Tracheal epithelial cell (primary cell): ENCODE measurements at places on chromosomes 11 and 22. TPM values are rescaled to one million over a fixed set of nuclear protein-coding genes. Genes with fewer than 3 reads are reported as not detected.

TEX54 gene
- total RNA-seq = not detected in 2 replicates

HTR3B gene
- total RNA-seq = not detected in 2 replicates

PRRG4 gene
- 7.2 and 9.8 TPM in 2 replicates for total RNA-seq

OR51F2 gene
- not detected in 2 replicates for total RNA-seq

APOL4 gene
- not detected in 2 replicates for total RNA-seq

DDTL gene
- total RNA-seq = 0.43 TPM in 1 of 2 replicates, not detected in the other

CLMP gene
- 28.2 and 34.1 TPM in 2 replicates for total RNA-seq

LUZP2 gene
- under 0.01 TPM in 2 replicates for total RNA-seq

CST6 gene
- 2.3 and 33.7 TPM in 2 replicates for total RNA-seq

OR52H1 gene
- 0.21 and 0.48 TPM in 2 replicates for total RNA-seq

APBB1 gene
- 5.3 and 10.6 TPM in 2 replicates for total RNA-seq

LRRC74B gene
- total RNA-seq = not detected in 2 replicates

MRGPRF gene
- under 0.01 TPM in 1 of 2 replicates, not detected in the other for total RNA-seq

CCDC157 gene
- total RNA-seq = under 0.01 and 0.72 TPM in 2 replicates

ADM gene
- 127 and 799 TPM in 2 replicates for total RNA-seq

FOLR2 gene
- not detected in 2 replicates for total RNA-seq

MYOD1 gene
- not detected in 2 replicates for total RNA-seq

VPREB1 gene
- not detected in 2 replicates for total RNA-seq

TTC28 gene
- 2.2 and 3.2 TPM in 2 replicates for total RNA-seq

RELT gene
- total RNA-seq = 3.0 and 10.1 TPM in 2 replicates

KBTBD3 gene
- 1.7 and 1.9 TPM in 2 replicates for total RNA-seq

FXYD2 gene
- total RNA-seq = 0.64 and 59.8 TPM in 2 replicates

VSIG2 gene
- 1.7 TPM in 1 of 2 replicates, not detected in the other for total RNA-seq

SPDYC gene
- total RNA-seq = not detected in 2 replicates

C11orf87 gene
- under 0.01 TPM in 1 of 2 replicates, not detected in the other for total RNA-seq

GRM5 gene
- under 0.01 TPM in 1 of 2 replicates, not detected in the other for total RNA-seq

CDC45 gene
- total RNA-seq = 1.1 and 3.9 TPM in 2 replicates

MICALL1 gene
- total RNA-seq = 134 and 190 TPM in 2 replicates
